ENCODE measurements at places on chromosomes 5 and 9.
A peak's percentile ranks its signal among the peaks of the same experiment; 100 is the strongest.

DNA sequence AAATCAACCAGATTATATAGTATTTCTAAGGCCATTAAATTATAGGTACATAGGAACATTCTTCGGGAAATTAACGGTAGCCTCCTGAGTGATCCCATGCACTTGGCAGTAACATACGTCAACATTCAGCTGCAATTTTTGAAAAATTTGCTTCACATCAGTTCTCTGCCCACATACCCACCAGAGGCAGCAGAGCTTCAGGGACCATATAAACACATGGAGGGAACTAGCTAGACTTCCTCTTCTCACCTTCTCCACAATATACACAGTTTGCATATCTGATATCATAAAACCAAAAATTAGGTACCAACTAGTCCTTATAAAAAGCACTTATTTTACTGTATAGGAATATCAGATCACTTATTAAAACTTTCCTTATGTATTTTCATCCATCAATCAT is 4.8 kb downstream of the PSIP1 start:
- DNase-seq, result no peak

GRCh38 chr5:14234204-14234603 is 91.1 kb downstream of the TRIO start:
- no peak for DNase-seq

DNA sequence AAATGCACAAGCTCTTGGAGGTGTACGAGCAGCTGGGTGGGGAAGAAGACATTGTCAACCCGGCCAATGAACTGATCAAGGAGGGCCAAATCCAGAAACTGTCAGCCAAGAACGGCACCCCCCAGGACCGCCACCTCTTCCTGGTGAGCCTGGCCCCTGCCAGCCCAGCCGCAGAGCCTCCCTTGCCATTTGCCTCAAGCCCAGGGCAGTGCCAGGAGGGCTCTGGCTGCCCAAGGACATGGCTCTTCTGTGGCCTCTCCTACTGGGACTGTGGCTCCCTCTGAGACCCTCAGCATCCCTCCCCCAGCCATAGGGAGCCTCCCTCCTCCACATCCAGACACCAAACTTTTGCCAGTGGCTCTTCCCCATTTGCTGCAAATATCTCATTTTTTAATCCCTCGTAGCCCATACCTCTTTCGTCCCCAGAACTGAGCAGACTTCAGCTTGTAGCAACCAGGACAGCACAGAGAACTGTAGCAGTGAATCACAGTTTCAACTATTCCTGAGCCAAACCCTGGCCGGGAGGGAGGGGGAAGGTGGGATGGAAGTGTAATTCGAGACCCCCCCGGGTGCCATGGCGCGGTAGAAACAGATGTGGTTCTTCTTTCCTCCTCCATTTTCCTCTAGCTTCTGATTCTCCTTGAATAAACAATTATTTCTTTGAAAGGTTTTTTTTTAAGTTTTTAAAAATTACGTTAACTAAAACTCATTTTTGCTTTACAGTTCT is 44.5 kb upstream of the SUSD3 start:
- no peak for DNase-seq

DNA sequence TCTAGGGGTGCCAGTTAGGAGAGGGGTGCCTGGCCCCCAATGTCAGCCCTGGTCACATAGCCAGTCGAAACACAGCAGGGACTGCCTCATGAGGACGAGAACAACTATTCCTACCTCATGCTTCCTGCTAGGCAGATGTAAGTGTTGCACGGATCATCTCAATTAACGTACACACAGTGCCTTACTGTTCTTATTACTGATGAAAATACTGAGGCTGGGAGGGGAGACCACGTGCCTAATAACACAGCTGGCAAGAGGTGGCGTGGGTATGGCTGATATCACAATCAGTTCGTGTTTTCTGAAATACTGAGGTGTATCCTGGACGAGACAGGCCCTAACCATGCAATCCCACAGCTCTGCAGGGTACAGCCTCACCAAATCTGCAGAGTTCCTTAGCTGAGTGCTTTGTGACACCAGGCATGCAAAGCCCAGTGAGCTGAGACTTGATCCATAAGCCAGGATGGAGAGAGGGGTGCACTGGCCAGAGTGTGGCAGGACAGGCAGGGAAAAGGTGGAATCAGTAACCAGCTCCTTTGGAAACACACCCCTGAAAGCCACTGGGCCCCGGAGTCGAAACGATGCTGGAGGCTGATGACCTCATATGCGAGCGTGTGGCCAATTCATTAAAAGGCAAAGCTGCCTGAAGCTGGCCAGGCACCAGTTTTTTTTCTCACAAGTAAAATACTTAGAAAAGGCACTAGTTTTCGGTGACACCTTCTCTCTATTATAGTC is 63.9 kb downstream of the PRRT1B start:
- DNase-seq, result no peak

DNA sequence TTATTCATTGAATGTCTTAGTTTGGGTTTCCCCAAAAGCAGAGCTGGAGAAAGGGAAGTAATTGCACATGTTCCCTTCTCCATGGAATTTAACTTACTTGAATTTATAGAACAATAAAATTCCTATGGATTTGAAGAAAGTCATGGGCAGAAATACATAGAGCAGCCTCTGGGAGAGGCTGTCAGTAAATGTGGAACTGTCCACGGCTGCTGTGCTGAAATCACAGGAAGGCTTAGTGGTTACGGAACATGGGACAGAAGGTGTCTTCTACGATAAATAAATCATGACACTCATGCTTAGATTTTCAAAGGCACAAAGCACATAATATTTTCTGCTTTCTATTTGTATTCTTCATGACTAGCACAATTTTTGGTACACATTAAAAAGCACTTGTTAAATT is 440.6 kb upstream of the IZUMO3 start:
- DNase-seq, result no peak

DNA sequence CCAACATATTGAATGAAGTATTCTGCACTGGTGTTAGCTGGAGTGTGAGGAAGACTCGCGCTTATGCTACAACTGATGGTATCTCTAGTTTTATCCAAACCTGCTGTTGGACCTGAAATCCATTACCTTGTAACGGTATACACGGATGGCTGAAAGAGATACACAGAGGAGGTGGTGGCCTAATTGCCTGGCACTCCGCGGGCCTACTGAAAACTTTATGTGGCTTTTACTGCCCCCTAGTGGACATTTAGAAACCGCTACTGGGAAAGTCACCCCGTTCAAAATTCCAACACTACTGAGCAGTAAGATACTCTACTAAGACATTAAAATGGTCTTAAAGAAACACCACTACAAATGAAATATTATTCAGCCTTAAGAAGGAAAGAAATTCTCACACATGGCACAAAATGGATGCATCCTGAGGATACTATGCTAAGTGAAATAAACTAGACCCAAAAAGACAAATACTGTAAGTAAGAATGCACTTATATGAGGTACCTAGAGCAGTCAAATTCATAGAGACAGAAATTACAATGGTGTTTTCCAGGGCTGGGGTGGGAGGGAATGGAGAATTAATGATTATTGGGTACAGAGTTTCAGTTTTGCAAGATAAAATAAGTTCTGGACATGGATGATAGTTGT is 100.4 kb downstream of the TTLL11 start:
- peak; percentile 26 for DNase-seq

DNA sequence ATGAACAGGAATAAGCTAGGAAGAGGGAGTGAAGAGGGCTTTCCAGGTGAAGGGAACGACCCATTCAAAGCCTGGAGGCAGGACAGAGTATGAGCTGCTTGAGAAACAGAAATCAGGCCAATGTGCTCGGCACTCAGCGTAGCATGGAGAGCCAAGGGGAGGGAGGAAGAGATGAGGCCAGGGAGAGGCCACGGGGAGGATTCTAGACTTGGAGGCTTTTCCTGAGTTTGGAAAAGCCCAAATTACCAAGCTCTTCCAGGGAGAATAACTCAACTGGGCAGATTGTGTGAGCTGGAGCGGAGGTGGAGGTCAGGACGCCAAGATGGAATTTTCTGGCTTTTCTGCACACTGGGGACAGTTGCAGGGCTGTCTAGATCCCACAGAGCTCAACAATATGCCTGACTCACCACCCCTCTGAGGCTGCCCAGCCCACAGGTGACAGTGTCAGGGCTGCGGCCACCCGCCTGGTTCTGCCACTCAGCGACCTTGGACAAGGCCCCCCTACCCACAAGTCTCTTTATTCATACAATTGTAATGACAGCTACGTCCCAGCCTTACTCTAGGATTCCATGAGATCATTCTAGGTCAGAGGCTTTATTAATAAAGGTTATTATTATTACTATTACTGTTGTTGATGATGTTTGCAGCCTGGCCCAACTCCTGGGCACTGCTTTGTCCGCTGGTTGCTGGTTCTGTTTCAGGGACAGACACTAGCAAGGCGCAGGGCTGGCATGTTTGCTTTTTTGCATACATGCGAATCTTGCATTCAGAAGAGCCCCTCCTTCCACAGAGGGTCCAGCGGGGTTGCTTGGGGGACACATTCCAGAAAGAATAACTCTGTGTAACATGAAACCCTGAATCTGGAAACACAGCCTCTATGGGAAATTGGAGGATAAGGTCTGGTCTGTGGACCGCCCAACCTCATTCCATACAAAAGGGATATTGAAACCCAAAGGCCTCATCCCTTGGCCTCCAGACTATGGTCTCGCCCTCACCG is 9.4 kb upstream of the LMX1B start:
- no peak for DNase-seq

- no peak for DNase-seq
Measured at GRCh38 chr5:184471-184870, 6.8 kb upstream of the LRRC14B start.

DNA sequence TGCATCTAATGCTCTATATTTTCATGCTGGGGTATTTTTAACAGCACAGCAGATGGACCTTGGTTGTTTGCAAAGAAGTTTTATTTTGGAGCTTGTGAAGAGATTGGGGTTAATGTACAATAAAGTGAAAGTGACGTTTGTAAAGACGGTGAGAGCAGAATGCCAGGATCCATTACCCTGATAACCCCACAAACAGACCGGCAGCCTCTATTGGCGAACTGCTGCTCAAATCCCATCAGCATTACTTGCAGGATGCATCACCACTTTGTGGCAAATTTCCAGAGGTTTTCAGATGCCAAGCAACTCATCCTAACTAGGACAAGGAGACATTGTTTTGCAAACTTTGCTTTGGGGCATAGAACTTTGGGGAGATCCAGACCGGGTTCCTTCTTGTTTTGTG is 383.3 kb upstream of the ZNF462 start:
- no peak for DNase-seq

- DNase-seq, result no peak
Measured at GRCh38 chr5:14222206-14222605, 79.1 kb downstream of the TRIO start.

DNA sequence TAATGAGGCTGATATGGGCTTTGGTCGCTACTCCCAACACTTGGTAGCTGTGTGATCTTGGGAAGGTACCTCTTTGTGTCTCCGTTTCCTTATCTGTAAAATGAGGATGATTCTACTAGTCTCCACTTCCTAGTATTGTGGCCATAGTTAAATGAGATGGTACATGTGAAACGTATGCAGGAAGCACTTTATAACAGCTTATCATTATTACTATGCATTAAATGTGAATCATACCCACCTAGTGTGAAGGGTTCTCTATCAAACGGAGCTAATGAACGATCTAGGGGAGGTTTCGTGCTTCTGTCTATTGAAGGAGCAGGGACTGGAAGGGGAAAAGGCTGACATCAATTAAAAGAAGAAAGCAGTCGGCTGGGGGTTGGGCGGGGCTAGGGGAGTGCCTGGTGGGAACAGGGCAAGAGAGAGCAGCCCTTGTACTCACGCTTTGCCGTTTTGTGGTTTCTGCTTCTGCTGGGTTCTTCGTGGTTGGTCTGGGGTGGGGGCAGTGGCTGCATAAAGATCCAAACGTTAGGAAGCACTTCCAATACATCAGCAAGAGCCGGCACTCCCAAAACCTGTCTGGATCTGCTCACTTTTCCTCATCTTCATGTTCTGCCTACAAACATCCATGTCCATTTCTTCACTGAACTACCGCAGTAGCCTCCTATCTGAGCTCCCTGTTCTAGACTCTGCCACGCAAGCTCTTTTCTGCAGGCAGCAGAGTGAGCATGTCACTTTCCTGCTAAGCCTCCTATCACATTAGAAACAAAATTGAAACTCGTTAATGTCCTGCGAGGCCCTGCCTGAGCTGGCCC is 30.8 kb downstream of the LCP2 start:
- DNase-seq, result no peak

DNA sequence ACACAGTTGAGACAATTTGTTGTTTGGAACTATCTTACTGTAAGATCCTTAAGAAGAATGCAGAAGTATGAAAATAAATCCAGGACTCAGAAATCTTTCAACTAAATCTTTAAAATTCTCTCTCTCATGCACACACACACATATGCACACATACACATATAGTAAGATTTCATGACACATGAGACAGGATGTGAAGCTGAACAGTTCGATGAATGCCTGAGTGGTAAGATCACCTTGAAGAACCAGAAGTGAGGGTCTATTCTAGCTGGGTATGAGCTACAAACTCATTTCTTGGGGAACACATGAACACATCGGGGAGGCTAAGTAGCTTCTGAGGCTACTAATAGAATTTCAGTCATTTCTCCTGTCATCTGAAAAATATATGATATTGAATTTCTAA is 153.6 kb downstream of the TMC1 start:
- DNase-seq, result no peak

- DNase-seq, result no peak
Measured at GRCh38 chr5:17132444-17133083, 84.9 kb upstream of the BASP1 start.

DNA sequence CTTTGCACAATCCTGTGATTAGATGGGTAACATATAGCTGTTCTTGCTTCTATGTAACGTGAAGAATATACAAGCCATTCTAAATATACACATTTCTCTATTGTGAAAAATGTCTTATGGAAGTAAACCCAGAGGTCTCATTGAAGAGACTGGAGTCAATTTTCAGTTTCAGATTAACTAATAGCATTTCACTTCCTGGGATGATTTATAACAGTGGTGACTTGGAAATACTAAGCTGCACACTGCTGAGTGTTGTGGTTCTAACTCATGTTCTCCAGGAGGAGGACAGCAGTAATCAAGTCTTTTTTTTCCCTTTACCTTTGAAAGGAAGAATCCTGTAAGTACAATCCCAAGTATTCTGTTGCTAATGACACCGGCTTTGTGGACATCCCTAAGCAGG is 3.3 kb downstream of the CTSL start:
- DNase-seq, result no peak

DNA sequence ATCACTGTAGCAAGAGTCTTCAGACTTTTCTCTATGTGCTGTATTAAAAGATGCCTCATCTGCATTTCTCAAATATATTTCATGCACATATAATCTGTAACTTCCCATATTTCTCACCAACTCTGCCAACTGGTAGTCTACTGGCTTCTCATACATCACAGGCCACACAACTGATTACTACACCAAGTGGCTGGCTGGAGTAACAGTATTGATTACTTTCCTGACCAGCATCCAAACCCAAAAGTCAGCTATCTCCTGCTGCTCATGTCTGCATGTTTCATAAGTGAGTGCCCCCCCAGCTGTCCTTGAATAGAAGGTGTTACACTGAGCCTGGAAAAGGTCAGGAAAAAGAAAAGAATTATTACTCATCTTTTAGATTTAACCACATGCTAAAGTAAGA is 17.4 kb downstream of the ERCC8 start:
- DNase-seq, result no peak

DNA sequence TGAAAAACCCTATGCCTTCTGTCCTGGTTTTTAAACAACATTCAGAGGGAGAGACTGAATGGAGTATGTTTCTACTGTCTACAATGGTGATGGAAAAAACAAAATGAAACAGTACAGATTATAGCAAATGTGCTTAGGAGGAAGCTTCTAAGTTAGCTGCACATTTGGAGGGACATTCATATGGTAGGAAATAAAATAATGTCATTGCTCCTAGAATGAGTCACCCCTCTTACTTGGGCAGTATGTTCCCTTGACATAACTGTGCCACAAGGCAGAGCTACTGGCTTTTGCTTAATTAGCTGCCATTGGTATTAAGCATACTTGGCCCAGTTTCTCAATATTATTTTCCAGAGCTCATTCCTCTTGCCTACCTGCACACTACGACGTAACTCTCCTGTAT is 128.9 kb downstream of the GDNF start:
- DNase-seq, result no peak

Measured in activated T-cell treated with anti-CD3 and anti-CD28 coated beads for 24 hours (primary cell).